Neuronal stem cell (in vitro differentiated cells): ENCODE measurements at places on chromosomes 3 and 15.

- no peak for DNase-seq
Measured at GRCh38 chr15:59725151-59725486, 36.0 kb upstream of the BNIP2 start.

GRCh38 chr3:54931182-54931581 is 3.3 kb upstream of the LRTM1 start:
- peak; percentile 33 for DNase-seq

DNA sequence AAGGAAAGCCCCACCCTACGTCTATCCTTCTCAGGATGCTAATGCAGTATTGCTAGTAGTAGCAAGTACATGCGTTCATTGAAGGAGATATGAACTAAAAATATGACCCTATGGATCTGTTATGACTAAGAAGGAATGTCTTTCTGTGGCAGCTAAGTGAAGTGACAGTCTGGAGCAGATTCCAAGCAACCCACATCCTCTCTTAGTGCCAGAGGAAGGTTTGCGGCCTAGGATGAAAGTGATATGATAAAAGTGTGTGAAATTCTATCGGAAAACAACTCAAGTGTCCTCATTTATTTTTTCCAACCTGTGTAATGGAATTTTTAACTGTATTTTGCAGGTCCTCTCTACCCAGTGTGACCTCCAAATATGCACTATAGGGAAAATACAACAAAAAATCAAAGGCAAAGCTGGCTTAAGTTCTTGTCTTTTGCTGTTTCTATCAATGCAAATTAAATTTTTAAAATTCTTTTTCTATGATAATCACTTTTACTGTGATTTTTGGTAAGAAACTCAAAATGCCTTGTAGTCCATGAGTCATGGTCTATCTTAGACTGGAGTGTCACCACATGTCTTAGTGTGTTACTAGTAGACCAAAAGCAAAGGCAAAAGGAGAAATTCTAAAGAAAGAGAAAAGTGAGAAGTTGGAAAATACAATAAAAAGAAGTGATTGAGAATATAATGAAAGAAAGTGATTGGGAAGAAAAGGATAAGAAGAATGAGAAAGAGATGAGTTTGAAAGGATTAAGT is 161.2 kb upstream of the TMCO5A start:
- DNase-seq: no peak

GRCh38 chr15:80929689-80930088 is 59.9 kb downstream of the MESD start:
- DNase-seq: no peak

- no peak for DNase-seq
Measured at GRCh38 chr3:197728487-197728886, 8.2 kb downstream of the RUBCN start.

GRCh38 chr15:81948222-81948621 is 97.6 kb downstream of the MEX3B start:
- no peak for DNase-seq

DNA sequence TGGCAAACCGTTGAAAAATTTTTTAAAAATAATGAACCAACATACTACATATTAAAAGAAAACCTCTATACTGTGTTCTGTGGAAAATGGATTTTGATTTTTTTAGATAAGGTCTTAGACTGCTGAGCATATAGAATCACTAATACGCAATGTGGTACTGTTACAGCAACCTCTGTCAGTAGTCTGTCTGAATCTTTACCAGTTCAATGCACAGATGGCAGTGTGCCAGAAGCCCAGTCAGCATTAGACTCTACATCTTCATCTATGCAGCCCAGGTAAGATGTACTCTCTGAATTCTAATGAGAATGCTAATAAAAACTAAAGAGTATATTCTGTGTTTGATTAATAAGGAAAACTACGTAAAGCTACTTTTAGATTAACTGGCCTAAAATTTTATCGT is 31.3 kb upstream of the FAH start:
- no peak for DNase-seq

- DNase-seq: peak; percentile 80
Measured at GRCh38 chr15:88605189-88606069, 15.7 kb upstream of the AEN start.

DNA sequence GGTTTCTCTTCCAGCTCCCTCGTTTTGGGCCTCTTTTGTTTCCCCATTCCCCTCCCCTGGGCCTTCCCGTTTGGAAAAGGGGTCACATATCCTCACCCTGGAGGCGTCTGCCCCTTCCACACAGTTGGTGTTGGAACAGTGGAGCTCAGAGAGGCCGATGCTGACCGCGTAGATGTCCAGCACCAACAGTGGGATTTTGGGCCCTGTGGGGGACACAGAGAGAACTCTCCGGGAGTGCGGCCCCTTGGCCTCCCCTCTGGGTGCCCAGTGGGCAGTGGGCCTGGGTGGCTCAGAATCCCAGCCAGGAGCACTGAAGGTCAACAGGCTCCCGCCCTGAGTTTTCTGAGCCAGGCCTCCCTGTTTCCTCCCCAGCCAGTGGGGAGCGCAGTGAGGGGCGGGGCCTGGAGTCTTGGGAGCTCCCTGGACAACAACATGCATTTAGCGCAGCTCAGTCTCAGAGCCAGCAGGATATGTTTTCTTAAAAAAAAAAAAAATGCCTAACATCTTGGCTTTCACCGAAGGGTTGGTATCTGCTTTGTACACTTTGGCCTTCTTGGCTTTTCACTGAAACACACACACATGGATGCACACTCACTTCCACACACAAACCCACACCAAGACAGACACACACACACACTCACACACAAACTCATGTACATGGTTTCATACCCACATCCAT is 670 bp upstream of the ISLR start:
- DNase-seq: no peak
